Activated effector memory CD4-positive, alpha-beta T cell treated with anti-CD3 and anti-CD28 coated beads, Interleukin-2, amount 50 U/mL, for 16 hours (primary cell): ENCODE measurements at places on chromosomes 12 and 14.

DNA sequence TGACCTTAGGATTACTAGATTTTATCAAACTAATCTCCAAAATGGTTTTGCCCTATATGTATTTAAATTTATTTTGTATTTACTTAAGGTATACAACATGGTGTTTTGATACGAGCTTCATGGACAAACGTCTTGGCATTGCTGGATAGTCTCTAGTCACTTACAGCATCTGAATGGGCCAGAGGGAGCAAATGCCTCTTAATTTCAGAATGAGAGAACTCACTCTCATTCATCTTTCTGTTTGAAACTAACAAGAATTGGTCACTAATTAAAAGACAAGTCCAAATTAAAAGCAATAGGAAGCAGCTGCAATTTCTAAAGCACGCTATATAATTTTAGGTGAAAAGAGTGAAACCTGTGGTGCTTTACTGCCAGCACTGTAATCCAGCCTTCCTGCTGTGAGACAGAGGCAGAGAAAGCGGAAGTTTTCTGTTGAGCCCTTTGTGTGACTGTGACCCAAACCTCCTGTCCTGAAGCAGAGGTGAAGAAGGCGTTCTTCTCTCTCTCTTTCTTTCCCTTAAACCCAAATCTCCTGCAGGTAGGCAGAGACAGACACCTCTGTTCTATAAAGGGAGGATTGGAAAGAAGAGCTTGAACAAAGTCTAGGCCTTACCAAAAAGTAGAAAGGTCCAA is 184.6 kb upstream of the NAV3 start:
- DNase-seq = no peak

DNA sequence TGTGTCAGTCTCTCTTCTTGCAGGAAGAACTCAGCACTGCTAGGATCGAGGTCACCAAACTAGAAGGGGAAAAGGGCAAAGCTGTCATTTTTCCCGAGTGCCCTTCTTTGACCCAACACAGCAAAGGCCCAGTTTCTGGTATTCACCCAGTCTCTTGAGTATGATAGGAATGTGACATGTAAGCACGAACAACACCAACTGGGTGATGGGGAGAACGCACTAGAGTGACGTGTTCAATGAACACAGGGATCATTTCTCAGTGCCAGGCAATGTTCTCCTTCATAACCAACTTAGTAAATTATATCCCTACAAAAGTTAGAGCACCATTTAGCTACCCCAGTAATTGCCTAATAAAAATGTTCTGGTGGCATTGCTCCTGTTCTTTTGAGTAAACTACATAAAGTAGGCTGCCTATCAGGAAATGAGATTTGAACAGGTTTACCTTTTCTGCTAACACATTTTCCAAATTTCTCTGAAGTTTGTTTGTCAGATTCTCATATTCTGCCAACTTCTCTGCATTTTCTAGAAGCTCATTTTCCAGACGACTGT is 64.5 kb downstream of the NIN start:
- DNase-seq = no peak

DNA sequence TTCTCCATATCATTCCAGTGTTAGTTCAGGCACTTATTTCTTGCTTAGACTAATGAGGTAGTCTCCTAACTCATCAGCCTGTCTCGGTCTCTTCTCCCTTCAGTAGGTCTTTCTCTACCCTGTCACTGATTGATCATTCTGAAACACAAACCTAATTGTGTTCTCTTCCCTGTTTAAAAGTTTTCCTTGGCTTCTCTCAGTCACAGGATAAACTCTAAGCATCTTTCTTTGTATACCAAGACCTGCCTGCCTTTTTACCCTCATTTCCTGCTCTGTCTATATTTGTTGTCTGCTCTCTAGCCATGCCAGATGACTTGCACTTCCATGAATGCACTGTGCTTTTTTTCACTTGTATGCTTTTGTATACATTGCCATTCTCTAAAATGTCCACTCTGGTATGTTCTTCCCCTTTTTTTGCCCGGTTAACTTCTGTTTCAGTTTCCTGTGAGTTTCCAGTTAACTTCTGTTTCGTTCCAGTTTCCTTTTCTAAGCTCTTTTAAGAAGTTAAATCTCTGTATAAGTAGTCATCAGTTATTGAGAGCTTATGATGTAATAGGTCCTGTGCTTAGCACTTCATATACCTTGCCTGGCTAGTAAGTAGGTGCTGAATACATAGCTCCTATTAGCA is 12.8 kb downstream of the DIP2B start:
- DNase-seq = no peak

DNA sequence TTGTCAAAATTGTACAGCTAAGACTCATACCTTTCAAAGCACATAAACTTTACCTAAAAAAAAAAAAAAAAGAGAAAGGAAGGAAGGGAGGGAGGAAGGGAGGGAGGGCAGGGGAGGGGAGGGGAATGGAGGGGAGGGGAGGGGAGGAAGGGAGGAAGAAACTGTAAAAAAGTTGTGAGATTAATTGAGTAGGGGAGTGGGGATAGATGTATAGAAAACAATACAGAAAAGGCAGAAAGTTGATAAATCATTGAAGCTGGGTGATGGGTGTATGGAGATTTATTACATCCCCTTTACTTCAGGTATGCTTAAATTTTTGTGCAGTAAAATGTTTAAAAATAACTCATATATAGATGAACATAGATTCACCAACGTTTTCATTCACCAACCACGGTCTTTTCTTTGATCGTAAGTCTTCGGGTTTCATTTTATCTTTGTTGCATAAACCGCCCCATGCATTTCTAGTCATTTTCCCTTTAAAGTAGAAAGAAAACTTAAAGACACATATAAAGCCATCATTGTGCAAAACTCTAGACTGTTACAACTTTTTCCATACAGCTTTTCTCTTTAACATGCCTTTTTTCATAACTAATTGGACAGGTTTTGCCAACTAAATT is 191.2 kb upstream of the KRR1 start:
- no peak for DNase-seq

DNA sequence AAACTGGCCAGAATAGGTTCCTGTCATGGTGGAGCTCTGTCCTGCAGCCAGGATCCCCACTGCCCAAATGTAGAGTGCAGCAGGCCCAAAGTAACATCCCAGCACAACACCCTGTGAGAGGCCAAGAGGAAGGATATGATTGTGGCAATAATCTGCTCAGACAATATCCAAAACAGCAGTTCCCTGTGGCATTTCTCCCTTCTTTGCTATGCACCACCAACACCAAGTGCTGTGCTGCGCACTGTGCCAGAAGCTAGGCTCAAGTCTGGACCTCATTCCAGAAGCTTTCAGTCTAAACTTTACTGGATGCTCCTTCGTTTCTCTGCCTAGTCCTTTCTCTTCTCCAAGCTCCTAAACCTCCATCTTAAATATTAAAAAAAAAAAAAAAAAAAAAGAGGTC is 33.4 kb downstream of the SLC11A2 start:
- no peak for DNase-seq

GRCh38 chr14:65229748-65230728 is 127.7 kb upstream of the MAX start:
- peak; percentile 74 for DNase-seq

DNA sequence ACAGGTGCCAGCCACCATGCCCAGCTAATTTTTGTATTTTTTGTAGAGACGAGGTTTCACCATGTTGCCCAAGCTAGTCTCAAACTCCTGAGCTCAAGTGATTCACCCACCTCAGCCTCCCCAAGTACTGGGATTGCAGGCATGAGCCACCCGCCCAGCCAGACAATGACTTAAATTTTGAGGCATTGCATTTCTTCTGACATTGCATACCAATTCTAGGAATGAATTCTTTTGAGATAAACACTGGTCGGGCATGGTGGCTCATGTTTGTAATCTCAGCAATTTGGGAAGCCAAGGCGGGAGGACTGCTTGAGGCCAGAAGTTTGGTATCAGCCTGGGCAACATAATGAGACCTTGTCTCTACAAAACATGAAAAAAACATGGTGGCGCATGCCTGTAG is 2.5 kb upstream of the CELA1 start:
- DNase-seq = no peak

- DNase-seq = no peak
These were observed 31.4 kb upstream of the SLC2A13 start for GRCh38 chr12:40137252-40137651.

GRCh38 chr14:94573475-94574277 is 7.5 kb upstream of the SERPINA5 start:
- DNase-seq = no peak

- DNase-seq = no peak
These were observed 87.0 kb downstream of the DNAI7 start for GRCh38 chr12:25107920-25108319.

DNA sequence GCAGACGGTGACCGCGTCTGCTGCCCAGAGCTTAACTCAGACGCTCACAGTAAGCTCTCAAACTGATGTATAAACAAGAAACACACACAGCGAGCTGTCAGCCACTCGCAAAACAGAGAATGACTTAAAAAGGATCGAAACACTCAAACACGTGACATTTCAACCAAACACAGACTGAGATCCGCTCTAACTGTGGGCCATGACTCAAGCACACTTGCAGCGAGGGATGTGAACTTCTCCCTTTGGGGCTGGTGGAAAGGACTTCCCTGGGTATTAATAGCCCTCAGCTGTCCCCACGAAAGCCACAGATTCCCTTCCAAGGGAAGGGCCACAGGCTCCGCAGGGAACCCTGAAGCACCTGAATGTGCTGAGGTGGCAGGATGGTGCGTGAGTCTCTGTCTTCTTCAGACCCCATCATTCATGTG is 29.1 kb downstream of the CCDC88C start:
- peak; percentile 84 for DNase-seq

DNA sequence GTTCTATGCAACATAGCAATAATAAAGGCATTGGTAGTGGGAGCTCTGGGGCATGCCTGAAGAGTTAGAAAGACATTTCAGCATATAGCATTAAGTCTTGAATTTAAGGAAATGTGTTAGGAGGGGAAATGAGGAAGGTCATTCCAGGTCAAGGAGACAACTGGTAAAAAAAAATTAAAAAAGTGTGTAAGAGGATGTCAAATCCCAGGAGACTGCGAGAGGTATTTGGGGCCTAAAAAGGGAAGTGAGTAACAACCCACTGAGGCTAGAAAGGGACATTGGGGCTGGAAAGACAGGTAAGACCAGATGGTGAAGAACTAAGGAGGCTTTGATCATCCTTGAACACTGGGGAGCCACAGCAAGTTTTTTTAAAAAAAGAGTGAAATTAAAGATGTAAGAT is 152.9 kb downstream of the SLC25A21 start:
- no peak for DNase-seq

DNA sequence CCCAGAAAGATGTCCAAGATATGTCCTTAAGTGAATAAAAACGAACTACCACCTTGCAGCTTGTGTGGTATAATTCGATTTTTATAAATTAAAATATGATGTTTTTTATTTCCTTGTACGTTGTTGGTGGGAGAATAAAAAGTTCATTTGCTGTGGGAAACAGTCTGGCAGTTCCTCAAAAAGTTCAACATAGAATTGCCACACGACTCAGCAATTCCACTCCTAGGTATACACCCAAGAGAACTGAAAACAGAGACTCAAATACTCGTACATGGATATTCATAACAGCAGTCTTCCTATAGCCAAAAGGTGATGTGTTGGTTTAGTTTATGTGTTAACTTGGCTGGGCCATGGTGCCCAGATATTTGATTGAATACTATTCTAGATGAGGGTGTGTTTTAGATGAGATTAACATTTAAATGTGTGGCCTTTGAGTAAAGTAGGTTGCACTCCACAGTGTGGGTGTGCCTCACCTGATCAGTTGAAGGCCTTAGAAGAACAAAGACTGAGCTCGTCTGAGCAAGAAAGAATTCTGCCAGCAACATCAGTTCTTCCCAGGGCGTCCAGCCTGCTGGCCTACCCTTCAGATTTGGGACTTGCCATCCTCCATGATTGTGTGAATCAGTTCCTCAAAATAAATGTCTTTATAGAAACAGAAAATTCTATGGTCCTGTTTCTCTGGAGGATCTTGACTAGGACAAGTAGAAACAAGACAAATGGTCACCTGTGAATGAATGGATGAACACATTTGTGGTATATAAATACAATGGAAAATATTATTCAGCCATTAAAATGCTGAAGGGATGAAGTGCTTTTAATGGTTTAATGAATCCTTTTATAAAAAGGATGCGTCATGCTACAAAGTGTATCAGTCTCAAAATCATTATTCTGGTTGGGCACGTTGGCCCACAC is 5.1 kb upstream of the DENR start:
- no peak for DNase-seq

DNA sequence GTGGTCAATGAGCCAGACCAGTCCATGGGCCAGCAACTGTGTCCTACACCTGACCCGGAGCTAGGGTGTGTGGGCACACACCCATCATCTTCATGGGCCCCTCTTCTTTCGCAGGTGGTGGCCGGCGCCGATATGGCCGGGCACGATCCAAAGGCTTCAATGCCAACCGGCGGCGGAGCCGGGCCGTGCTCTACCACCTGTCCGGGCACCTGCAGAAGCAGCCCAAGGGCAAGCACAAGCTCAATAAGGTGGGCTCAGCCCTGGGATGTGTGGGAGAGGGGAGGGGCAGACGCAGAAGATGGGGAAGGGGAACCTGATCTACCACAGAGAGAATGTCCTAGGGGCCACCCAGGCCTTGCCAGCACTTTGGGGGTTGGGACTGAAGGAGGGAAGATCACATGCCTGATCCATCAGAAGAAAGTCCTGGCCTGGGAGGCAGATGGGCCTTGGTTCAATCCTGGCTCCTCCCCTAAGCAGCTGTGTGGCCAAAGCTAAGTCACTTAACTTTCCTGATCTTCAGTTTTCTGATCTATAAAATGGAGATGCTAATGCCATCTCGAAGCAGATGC is 3.8 kb downstream of the KCNH3 start:
- DNase-seq = no peak

DNA sequence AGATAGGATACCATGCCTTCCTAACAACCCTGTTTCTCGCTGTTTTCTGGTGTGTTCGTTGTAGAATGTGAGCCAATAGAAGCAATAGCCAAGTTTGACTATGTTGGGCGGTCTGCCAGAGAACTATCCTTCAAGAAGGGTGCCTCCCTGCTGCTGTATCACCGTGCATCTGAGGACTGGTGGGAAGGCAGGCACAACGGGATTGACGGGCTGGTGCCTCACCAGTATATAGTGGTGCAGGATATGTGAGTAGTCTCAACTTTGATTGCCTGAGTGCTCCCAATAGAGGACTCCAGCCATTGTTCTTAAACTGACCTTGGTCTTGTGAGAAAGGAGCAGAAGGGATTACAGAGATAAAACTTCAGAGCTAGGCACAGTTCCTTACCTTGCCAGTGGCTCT is 96.2 kb downstream of the KICS2 start:
- no peak for DNase-seq

DNA sequence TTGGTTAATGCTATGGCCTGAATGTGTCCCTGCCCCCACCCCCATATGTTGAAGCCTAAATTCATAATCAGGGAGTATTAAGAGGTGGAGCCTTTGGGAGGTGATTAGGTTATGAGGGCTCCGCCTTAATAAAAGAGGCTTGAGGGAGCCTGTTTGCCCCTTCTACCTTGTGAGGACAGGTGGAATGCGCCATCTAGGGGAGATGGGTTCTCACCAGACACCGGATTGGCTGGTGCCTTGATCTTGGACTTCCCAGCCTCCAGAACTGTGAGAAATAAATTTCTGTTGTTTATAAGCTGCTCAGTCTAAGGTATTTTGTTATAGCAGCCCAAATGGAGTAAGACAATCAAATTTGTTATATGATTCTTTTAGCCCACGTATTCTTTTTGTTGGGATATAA is 148.3 kb downstream of the PTCSC3 start:
- DNase-seq = no peak

GRCh38 chr14:77498120-77498979 is at the start of gene ISM2:
Gene ISM2, minus strand, starts transcription at chr14:77498816. Its CDS starts 23 bp downstream, at chr14:77498793.
- DNase-seq = peak; percentile 78

GRCh38 chr12:120247621-120248030 is 17.9 kb downstream of the PXN start:
- DNase-seq = no peak
